HFFc6 (cell line): ENCODE measurements at places on chromosomes 12 and 14.

DNA sequence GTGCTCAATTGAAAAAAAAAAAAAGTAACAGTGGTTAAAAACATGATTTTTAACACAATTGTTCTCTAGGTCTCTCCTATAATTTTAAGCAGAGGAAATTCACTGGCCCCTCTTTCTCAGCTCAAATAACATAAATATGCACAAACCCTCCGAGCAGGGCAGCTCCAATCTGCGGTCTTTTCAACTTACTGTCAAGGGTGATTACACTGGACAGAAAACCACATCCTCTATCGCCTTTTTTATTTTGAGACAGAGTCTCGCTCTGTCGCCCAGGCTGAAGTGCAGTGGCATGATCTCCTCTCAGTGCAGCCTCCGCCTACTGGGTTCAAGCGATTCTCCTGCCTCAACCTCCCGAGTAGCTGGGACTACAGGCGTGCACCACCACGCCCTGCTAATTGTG lies 16.5 kb upstream of the GABARAPL1 start:
- H3K27me3 ChIP-seq, result peaks cover 2% of the 10 kb centered on the region
- H3K27ac ChIP-seq, result no peak overlapping the region
- no peak for DNase-seq
- no peaks in the 10 kb centered on the region for H3K36me3 ChIP-seq
- H3K4me1 ChIP-seq, result peaks cover 39% of the 10 kb centered on the region

DNA sequence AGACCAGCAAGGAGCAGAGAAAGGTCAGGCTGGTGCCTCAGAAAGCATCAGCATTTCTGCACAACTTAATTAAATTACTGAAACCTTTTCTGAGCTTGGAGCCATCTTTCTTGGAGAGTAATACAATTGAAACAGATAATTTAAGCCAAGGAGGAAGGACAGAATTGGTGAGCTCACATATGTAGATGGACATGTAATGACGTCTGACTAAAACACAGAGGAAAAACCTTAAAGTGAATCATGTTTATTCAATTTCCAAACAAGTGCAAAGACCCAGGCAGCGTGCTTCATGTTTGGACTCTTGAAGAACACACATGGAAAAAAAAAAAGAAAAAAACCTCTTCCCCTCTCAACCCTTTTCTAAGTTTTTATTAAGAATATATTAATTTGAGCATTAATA lies 19.0 kb downstream of the SUSD6 start:
- peaks cover 89% of the 10 kb centered on the region for H3K4me1 ChIP-seq
- H3K4me3 ChIP-seq, result no peak overlapping the region
- no peak for DNase-seq
- H3K36me3 ChIP-seq, result no peaks in the 10 kb centered on the region
- H3K27me3 ChIP-seq, result peaks cover 2% of the 10 kb centered on the region; the same call in 1 of the 2 replicates

GRCh38 chr14:38207377-38207735 lies 348 bp upstream of the SSTR1 start:
- no peak for DNase-seq
- peaks cover 60% of the 10 kb centered on the region for H3K4me1 ChIP-seq
- peaks cover 47% of the 10 kb centered on the region for H3K36me3 ChIP-seq
- peak overlapping the region; percentile 96 for H3K27ac ChIP-seq
- peaks cover 5% of the 10 kb centered on the region for H3K27me3 ChIP-seq
- H3K4me3 ChIP-seq, result peak overlapping the region; percentile 98

DNA sequence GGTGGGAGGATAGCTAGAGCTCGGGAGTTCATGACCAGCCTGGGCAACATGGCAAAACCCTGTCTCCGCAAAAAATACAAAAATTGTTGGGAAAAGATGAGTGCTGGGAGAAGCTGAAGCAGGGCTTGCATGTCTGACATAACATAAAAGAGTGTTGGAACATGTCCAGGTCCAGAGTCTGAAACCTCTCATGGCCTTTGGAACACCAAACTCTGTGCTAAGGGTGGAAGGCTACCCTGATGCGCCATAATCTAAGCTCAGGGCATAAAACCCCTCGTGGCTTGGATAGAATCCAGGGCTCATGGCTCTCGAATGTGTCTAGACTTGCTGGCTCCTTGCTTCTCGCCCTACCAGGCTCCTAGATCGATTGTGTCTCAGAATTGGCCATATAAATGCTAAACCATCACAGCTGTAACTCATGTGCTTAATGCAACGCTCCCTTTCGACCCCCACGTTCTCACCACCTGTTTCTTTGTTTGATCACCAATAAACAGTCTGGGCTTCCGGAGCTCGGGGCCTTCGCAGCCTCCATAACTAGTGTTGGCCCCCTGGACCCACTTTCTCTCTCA lies 6.7 kb upstream of the CLEC7A start:
- H3K4me3 ChIP-seq, result no peak overlapping the region
- H3K4me1 ChIP-seq, result peaks cover 21% of the 10 kb centered on the region
- H3K27ac ChIP-seq, result no peak overlapping the region
- no peaks in the 10 kb centered on the region for H3K36me3 ChIP-seq
- no peak for DNase-seq

GRCh38 chr14:64721391-64721791 lies 17.2 kb downstream of the PLEKHG3 start:
- no peak overlapping the region for H3K4me3 ChIP-seq
- H3K27ac ChIP-seq, result peak overlapping the region; percentile 83
- peaks cover 2% of the 10 kb centered on the region for H3K27me3 ChIP-seq
- peaks cover 68% of the 10 kb centered on the region for H3K4me1 ChIP-seq
- peak; percentile 26 for DNase-seq
- H3K36me3 ChIP-seq, result no peaks in the 10 kb centered on the region

- peaks cover 12% of the 10 kb centered on the region for H3K27me3 ChIP-seq
- peaks cover 44% of the 10 kb centered on the region for H3K4me1 ChIP-seq
- DNase-seq, result no peak
- H3K36me3 ChIP-seq, result no peaks in the 10 kb centered on the region
- 0 out of 2 replicates have a peak overlapping the region, but pooled peaks have one; percentile 1 for H3K4me3 ChIP-seq
These were observed 2.7 kb downstream of the MYO1A start for GRCh38 chr12:57046947-57047890.
